HT-29 (cell line): ENCODE measurements at places on chromosomes 2 and 18. TPM values are rescaled to one million over a fixed set of nuclear protein-coding genes. Genes with fewer than 3 reads are reported as not detected.

Gene STPG4
- 6.9 and 7.1 TPM in 2 replicates for total RNA-seq

GRCh38 chr2:130824492-130825061, 12.1 kb upstream of the ARHGEF4 start:
- DNase-seq, result peak; percentile 3

GRCh38 chr2:176584333-176584732, 315.1 kb downstream of the MTX2 start:
- no peak for DNase-seq

Gene AKAIN1
- not detected in 2 replicates for total RNA-seq

Gene CD226
- total RNA-seq, result not detected in 2 replicates

Gene SCYGR4
- not detected in 2 replicates for total RNA-seq

- no peak for DNase-seq
Measured at GRCh38 chr2:158004126-158004764, 97.4 kb upstream of the UPP2 start.

Gene CAPN14
- not detected in 2 replicates for total RNA-seq

- DNase-seq, result peak; percentile 24
Measured at GRCh38 chr2:231929961-231930592, 3.9 kb upstream of the NPPC start.

Gene ABHD1
- total RNA-seq, result not detected in 2 replicates

Gene ZCCHC2
- 19.7 and 20.3 TPM in 2 replicates for total RNA-seq

DNA sequence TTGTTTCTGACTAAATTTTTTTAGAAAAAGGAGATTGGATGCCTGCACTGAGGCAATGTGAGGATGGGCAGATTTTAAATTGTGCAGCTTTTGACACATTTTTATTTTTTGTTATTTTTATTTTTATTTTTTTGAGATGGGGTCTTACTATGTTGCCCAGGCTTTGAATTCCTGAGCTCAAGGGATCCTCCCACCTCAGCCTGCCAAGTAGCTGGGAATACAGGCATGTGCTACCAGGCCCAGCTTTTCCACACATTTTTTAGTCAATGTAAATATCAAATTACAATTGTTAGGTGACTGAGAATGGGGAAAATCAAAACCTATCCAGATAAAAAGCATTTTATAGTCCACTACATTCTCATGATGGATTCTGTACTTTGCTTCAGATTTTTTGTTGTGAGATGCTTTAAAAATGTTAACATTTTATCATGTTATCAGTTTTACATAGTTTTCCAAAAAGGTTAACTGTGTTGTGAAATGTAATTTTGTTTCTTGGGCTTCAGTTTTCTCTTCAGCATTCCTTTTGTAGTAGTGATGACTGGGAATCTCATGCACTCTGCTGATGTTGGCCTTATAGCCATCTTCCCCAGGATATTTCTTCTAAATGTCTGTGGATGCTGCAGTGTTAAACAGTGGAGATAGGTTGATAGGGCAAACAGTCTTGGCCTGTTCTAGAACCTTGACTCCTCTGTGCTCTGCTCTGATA, 41.4 kb downstream of the PKP4 start:
- DNase-seq, result no peak

Gene CENPA
- 18.3 and 26.9 TPM in 2 replicates for total RNA-seq

GRCh38 chr2:40103590-40103989, 324.5 kb upstream of the THUMPD2 start:
- DNase-seq, result no peak

DNA sequence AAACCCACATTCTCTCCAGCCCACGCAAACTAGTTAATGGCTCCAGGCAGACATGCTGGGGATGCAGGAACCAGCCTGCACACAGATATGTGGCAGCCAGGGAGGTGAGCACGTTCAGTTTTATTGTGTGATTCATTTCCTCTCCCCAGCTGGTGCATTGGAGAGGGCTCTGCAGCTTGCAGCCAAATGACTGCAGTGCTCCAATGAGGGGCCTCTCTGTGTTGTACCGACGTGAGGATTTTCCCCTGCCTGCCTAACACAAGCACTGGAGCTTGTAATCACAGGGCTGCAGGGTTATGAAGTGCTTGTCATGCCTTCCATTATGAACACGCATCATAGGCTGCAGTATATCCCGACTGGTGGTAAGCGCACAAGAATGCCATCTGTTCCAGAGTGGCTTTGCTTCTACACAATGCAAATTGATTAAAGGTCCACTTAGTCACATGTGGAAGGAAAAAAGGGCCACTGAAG, 92.3 kb upstream of the THUMPD2 start:
- DNase-seq, result no peak

DNA sequence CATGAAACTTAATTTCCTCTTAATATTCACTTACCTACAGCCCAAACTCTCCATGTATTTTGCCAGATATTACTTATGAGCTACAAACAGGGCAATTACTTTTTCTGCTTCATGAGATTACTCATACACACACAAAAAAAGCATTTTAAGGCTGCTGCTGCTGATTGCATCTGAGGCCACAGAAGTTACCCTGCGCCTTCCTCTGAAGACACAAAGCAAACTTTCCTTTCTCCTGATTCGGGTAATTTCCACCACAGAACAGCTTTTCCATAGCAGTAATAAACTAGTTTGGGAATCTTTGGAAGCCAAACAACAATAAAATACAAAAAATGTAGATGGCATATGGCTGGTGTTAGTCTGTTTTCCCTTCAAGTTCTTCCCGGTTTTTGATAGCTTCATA, 6.2 kb downstream of the TTC32 start:
- no peak for DNase-seq

DNA sequence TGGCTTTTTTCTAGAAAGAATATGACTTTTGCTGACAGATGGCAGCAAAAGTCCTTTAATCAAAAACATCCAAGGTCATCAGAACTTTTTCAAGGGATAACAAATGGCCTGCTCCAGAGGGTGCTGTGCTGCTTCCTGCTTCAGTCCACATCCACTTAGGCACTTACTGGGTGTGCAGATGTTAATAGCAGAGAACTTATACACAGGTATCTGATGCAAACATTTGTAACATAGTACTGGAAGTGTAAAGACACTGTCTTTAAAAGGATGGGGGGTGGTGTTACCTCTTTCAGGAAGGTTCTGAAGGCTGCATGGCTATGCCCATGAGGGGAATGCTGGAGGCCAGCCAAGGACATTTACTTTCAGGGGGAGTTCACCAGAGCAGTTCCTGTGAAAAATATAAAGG, 5.5 kb downstream of the HOXD8 start:
- DNase-seq, result no peak

Gene RTP5
- total RNA-seq, result not detected in 2 replicates

Gene GAREM1
- total RNA-seq, result 5.0 and 5.6 TPM in 2 replicates

Gene DLX2
- total RNA-seq, result not detected in 2 replicates

DNA sequence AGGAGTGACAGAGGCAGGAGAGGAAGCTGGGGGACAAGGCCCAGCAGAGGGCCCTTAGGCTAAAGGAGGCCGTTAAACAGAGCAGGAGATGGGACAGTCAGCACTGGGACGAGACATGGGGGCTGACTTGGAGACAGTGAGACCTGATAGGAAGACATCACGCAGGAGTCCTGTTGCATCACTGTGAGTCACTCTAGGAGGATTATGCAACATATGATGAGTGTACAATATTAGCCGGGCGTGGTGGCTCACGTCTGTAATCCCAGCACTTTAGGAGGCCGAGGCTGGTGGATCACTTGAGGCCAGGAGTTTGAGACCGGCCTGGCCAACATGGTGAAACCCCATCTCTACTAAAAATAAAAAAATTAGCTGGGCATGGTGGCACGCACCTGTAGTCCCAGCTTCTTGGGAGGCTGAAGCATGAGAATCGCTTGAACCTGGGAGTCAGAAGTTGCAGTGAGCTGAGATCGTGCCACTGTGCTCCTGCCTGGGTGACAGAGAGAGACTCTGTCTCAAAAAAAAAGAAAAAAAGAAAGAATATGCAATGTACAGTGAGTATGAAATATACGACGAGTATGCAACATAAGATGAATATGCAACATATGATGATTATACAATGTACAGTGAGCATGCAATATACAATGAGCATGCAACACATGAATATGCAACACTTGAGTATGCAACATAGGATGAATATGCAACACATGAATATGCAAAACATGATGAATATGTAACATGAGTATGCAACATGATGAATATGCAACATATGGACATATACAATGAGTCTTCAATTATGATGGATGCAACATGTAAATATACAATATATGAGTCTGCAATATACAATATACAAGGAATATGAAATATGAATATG, 83.3 kb upstream of the ID2 start:
- no peak for DNase-seq

DNA sequence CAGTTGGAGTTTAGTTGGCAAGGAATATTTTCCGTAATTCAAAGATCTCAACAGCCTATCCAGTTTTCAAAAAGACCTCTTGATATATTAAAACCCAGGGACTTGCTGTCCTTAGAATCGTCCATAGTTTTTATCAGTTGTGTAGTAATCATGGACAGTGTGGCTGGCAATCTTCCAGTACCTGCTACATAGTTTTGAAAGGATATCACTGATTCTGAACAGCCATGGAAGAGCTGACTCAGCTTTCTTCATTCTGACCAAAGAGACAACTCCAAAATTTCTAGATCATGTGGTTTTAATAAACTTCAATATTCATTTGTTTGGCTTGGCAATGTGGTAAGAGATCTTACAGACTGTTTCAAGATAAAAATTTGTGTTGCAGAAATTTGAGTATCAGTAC, 616.7 kb downstream of the TDRD15 start:
- no peak for DNase-seq

GRCh38 chr2:236317938-236318396, 53.8 kb upstream of the ASB18 start:
- DNase-seq, result peak; percentile 54

GRCh38 chr2:114134146-114134545, 244.3 kb downstream of the ACTR3 start:
- DNase-seq, result no peak

DNA sequence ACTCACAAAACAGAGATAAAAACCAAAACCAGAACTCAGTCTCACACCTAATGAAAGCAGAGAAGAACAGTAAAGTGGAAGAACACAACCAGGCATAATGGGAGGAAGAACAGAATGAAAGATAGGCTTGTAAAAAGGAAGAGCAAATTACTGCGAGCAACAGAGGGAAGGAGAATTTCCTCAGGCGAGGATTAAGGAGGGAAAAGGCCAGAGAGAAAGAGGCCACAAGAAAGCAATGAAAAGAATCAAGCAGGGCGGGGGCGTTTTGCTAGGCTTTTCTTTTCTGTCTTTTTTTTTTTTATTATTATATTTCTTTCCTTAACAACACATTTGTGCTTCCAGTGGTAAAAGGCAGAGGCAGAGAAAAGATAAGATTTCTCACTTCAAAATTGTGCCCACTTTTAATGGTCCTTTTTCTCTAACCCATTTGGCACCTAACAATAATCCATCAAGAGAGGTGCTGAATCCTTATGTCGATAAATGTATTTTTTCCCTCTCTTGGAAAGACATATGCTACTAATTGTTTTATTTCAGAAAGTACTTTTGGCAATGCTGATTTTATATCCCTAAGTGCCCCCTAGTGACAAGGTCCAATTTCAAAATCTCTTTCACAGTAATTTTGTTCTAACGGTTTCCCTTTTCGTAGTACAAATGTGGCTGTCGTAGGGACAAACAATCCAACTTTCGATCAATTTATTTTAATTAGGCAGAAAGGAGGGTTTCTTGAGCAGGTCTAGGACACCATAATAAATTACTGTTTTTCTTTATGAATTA, 138.7 kb upstream of the AQP4 start:
- no peak for DNase-seq

Gene LINC00305
- not detected in 2 replicates for total RNA-seq

DNA sequence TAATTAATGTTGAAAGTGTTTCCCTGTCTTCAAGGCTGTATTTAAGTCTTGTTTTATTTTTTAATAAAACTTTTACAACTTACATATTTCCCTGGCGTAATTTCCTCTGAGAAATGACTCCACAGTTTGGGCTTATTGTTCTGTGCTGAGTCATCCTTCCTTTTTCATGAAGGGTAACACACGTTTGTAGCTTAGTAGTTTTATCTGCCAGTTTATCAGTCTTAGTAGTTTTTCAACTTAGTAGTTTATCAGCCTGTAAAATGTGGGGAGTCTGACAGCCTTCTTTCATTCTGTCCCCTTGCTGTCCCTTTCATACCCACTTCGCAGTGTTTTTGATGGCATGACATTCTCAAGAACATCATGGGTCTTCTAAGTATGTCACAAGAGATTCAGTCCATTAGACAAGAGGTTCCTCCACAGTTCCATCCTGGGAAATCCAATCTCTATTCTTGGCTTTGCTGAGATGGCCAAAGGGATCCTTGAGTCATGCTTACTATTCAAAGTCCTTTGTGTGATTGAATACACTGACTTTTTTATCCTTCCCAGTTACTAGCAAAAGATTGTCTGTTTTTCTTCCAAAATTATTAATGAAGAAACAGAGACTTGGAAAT, 60.0 kb upstream of the SGPP2 start:
- DNase-seq, result peak; percentile 16

DNA sequence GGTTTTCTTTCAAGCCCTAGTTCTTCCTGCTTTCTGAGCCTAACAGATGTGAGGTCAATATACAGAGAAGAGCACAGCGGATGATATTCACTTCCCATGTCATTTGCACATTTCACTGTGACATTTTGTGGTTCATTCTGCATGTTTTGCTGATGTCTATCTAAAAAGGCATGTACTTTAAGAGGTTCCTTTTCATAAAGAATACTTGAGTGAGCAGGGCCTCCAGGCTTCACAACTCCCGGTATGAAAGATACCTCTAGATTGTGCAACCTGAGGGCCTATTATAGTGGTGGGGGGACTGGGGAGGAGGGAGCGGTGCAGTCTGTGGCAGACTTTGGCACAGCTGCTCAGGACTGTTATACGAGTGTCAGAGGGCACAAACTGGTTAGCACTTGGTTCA, 54.6 kb downstream of the CPO start:
- DNase-seq, result no peak

- DNase-seq, result no peak
Measured at GRCh38 chr2:85850451-85850850, 38.3 kb downstream of the ST3GAL5 start.

DNA sequence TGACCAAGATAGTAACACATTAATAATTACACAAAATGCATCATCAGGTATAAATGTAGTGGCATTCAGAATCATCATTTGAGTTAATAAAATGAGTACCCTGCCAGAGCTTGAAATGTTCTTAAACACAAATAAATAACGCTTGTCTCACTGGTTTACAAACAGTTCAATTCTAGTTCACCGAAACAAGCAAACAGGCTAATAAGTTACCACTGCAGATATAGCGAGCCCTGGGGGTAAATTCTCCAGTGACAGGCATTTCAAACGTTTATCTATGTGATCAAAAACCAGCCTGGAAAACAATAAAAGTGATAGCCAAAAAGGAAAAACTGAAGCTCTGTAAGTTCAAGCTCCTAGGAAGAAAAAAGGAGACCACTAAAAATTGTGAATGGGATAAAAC, 152.6 kb downstream of the THADA start:
- no peak for DNase-seq

DNA sequence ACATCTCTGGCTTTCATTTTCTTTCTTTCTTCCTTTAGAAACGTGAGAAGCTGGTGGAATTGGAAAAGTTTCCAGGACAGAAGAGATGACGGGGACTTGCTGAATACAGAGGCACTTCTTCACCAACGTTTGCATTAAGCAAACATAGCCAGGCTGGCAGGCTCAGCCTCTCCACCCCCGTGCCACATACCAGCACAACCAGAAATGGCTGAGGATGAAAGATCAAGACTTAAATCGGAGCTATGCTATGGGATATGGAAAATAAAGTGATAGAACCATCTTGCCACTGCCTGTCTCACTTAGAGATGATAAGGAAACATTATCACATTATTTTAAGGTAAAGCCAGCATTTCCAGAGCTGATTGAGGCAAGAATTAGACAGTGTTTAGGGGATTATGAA, 483.3 kb downstream of the BCL11A start:
- DNase-seq, result no peak

- no peak for DNase-seq
Measured at GRCh38 chr18:8358033-8358765, 251.0 kb upstream of the RAB12 start.

- no peak for DNase-seq
Measured at GRCh38 chr18:11029021-11029420, 120.3 kb downstream of the PIEZO2 start.

Gene GPAT2
- total RNA-seq, result not detected in 2 replicates
